ENCODE measurements at places on chromosomes 2 and 18. TPM values are rescaled to one million over a fixed set of nuclear protein-coding genes. Genes with fewer than 3 reads are reported as not detected.

Gene PPP1R1C
- 2.1 TPM for total RNA-seq

Gene MTCL1
- total RNA-seq = 50.5 TPM

Gene SMAD7
- total RNA-seq = 54.3 TPM

Gene PIKFYVE
- 29.1 TPM for total RNA-seq

Gene KIF5C
- total RNA-seq = 7.0 TPM

Gene COL3A1
- 13.4 TPM for total RNA-seq

Gene RUFY4
- total RNA-seq = not detected

Gene FAM161A
- total RNA-seq = 6.0 TPM

Measured in kidney epithelial cell (primary cell).